ENCODE measurements at places on chromosomes 12 and 14.
A peak's percentile ranks its signal among the peaks of the same experiment; 100 is the strongest.

DNA sequence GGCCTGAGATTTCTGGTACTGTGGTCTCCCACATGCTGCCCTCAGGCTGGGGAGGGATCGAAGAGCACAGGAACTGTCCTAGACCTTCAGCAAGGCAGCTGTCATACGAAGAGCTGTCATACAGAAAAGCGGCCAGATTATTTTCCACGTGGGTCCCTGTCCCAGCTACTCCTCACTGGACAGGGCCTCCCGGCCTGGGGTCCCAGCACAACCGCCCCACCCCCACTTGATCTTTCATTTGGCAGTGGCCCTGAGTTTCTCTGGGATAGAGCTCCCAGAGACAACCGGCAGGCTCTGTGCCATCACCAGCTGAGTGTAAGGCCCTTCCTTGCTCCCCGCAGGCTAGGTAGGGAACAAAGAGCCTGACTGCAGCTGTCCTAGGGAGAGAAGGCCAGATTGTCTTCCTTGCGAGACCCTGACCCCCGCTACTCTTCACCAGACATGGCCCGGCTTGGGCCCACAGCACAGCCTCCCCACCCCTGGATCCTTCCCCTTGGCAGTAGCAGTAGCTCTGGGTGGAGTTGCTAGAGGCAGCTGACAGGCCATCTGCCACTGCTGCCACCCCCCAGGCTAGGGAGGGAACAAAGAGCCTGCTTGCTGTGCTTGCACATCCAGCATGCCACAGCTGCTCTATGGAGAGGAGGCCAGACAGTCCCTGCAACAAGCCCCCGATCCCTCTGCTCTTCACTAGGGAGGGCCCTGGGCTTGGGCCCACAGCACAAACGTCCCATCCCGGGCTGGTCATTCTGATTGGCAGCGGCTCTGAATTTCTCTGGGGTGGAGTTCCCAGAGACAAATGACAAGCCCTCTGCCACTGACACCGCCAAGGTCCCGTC is 3.1 kb upstream of the OR4N2 start:
- DNase-seq, result no peak

GRCh38 chr12:52338241-52338960 is 17.2 kb upstream of the KRT83 start:
- no peak for DNase-seq

DNA sequence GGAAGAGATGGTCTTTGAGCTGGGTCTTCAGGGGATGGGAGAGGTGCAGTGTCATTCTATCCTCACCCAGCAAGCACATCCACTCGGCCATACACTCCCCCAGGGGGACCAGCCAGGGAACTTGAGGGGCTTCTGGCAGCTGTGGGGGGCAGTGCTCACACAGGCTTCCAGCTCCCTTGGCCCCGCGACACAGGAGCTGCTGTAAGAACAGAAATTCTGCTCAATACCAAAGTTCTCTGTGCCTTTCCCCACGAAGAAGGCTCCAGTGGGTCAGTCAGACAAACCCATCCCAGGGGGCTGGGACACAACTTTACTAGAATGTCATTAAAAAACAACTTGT is 289.1 kb upstream of the RTL1 start:
- no peak for DNase-seq

GRCh38 chr12:77349689-77350370 is 284.5 kb upstream of the E2F7 start:
- no peak for DNase-seq

DNA sequence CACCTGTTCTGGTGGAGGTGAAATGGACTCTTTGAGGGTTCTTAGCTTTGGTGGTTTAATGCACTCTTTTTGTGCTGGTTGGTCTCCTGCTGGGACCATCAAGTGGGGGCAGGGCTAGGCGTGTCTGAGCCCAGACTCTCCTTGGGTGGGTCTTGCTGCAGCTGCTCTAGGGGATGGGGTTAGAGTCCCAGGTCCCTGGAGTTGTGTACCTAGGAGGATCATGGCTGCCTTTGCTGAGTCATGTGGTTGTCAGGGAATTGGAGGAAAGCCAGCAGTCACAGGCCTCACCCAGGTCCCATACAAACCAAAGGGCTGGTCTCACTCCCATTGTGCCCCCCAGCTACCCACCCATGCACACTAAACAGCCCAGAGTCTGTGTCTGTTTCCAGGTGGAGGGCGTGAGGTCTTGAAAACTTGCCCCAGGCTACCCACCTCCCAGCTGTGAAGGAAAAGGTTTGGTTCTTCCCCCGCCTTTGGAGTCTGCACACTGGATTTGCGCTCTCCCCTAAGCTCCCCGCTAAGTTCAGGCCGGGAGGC is 387.7 kb downstream of the TMTC2 start:
- no peak for DNase-seq

- no peak for DNase-seq
Observed at GRCh38 chr12:27031531-27031930, 9.2 kb downstream of the MED21 start.

DNA sequence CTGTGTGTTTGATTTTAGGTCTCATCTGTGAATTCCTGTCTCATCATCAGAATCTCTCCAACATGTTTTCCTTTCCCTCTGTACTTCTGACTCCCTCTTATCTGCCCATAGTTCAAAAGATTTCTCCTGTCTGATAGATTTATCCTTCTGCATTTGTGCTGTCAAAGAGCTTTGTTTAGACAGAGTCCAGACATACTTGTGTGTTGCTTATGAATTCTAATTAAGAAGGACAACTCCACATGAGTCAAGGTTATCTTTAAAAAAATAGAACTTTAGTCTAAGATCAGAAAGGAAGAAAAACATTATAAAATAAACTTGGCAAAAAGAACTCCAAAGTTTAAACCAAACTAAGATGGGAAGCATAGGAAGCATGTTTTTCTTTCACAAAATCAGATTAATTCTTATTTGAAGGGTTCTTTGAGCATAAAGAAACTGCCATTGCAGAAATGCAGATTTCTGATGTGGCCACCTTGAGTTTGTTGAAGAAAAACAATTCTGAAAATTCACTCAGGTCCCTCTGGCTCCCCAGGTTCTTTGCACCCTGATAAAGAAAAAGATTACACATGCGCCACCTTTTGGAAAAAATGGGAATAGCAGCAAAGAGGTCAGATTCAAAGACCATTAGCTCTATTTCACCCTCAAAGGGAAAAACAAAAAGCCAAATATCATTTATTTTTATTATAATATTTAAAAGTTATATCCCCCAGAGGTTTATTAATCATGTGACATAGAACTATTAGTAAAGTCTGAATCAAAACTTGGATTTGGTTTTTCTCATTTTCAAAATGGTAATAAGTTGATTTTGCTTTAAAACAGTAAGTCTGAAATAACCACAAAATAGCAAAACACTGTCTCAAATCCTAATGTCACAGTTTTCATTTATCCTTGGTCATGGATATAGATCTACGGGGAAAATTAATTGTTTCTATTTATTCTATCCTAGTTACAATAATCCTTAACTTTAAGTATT is 143.7 kb upstream of the DCN start:
- no peak for DNase-seq

DNA sequence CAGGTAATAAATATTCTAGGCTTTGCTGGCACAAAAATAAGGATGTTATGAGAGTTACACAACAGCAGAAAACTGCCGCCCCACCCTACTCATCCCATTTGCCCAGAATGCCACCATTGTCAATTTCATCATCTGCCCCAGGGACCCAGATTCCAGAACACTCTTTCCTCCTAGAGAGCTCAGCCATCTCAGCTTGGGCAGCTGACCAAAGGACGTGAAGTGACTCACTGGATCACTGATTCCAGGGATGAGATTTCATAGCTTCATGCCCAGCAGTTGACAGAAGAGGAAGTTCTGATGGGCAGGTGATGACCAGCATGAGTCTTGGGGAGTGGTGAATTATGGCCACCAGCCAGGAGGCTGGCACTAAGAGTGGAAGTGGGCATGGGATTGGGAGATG is 450.3 kb downstream of the RMST start:
- no peak for DNase-seq

DNA sequence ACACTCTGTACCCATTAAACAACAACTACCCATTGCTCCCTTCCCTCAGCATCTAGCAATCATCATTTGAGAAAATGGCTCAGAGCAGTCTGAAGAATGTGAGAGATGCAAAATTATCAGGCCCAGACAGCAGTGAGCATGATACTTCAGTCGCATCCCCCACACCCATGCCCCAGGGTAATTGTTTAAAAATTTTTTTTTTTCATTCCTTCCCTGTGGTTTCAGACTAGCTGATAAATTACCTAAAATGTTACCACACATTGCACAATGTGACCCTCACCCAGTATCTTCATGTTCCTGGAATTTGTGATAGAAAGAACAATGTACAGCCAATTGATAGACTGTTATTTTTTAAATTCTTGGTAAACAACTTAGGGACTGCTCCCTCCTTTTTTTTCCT is 11.3 kb upstream of the USP15 start:
- DNase-seq, result no peak

GRCh38 chr12:92519284-92519683 is 183.5 kb upstream of the PLEKHG7 start:
- DNase-seq, result no peak

GRCh38 chr12:20486233-20486632 is 117.9 kb downstream of the PDE3A start:
- DNase-seq, result no peak

- no peak for DNase-seq
Observed at GRCh38 chr14:75866970-75867369, 114.8 kb downstream of the TGFB3 start.

DNA sequence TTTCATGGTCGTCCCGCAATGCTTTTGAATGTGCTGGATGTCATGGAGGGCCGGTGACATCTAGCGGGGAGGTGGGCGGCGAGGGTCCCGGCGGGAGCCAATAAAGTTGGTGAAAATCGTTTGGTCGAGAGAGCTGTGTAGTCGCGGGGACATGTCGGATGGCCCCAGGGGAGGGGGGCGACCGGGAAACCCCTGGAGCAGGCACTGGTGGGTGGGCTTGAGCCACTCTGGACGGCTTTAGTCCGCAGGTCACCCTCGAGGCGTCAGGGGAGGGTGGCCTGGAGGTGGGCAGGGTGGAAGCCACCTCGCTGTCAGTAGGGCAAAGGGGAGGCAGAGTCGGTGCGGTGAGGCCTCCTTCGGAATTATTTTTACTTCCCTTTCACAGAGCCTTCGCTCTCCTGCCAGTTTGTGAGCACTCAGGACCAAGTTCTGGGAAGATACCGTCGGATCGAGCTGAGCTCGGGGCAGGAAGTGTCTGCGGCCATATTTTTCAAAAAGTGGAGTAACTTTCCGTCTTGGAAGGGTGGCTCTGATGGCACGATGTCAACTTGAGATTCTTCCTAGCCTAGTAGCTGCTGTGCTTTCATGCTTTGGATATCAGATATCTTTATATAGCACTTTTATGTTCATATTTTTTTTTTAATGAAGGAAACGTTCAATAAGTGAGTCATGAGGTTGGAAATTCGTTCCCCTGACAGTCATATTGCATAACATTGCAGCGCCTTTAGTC is 28.2 kb downstream of the WBP11 start:
- peak; percentile 16 for DNase-seq

- no peak for DNase-seq
Observed at GRCh38 chr12:72330784-72331183, 58.6 kb downstream of the TRHDE start.

- DNase-seq, result no peak
Observed at GRCh38 chr12:123040106-123040505, 59.6 kb downstream of the ARL6IP4 start.

DNA sequence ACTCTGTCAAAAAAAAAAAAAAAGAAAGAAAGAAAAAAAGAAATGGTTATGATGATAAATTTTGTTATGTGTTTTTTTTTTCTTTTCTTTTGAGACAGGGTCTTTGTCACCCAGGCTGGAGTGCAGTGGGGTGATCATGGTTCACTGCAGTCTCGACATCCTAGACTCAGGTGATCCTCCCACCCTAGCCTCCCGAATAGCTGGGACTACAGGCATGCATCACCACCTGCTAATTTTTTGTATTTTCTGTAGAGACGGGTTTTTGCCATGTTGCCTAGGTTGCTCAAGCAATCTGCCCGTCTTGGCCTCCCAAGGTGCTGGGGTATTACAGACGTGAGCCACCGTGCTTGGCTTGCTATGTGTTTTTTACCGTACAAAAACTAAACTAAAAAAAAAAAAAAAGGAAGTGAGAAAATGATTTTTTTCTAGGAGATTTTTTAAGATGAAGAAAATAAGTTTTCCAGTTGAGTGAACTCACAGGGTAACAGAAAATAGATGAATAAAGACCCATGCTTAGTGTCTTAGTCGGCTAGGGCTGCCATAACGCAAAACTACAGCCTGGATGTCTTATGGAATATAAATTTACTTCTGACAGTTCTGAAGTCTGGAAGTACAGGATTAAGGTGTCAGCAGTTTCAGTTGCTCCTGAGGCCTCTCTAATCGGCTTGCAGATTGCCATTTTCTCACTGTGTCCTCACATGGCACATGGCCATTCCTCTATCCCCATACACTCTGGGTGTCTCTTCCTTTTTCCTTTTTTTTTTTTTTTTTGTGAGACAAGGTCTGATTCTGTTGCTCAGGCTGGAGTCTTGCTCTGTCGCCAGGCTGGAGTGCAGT is 13.2 kb upstream of the APOF start:
- peak; percentile 53 for DNase-seq

GRCh38 chr12:43309959-43310358 is 242.0 kb downstream of the ADAMTS20 start:
- DNase-seq, result no peak

- no peak for DNase-seq
Observed at GRCh38 chr12:25121916-25122315, 73.0 kb downstream of the DNAI7 start.

DNA sequence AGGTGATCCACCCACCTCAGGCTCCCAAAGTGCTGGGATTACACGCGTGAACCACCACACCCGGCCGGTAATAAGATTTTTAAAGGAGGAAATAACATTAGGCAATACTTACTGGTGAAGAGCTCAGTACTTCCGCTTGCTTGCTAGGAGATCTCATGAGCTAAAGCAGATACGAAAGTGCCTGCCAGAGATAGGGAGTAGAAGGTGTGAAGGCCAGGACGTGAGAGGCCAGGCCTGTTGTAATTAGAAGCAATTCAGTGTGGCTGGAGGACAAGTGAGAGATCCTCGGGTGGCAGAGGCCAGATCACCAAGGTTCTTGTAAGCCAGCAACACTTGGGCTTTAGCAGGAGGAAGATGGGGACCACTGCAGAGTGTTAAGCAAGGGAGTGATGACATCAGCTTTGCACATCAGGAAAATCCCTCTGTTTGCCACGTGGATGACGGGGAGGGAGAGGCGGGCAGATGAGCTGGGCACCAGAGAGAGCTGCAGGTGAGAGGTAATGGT is 7.6 kb downstream of the TECPR2 start:
- DNase-seq, result peak; percentile 45

DNA sequence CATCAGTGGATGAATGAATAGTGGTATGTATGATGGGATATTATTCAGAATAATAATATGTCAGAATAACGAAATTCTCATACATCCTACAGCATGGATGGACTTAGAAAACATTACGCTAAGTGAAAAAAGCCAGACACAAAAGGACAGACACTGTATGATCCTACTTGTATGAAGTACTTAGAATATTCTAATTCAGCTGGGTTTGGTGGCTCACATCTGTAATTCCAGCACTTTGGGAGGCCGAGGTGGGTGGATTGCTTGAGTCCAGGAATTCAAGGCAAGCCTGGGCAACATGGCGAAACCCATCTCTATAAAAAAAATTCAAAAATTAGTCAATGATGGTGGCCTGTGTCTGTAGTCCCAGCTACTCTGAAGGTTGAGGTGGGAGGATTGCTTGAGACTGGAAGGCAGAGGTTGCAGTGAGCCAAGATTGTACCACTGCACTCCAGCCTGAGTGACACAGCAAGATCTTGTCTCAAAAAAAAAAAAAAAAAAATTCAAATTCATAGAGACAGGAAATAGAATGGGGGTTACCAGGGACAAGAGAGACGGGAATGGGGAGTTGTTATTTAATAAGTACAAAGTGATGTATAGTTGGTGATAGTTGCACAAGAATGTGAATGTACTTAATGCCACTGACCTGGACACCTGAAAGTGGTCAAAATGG is 132.3 kb downstream of the CHST11 start:
- DNase-seq, result no peak

GRCh38 chr12:29207120-29207519 is 58.0 kb downstream of the FAR2 start:
- no peak for DNase-seq

All from CD4-positive, alpha-beta T cell treated with Interferon gamma for 1 hour (primary cell).